DMS 273 treated with DMSO at 0.1 percent for 48 hours (cell line): ENCODE measurements at places on chromosomes 12 and 14.

GRCh38 chr14:103899316-103899715 is 28.9 kb upstream of the TDRD9 start:
- DNase-seq, result no peak

DNA sequence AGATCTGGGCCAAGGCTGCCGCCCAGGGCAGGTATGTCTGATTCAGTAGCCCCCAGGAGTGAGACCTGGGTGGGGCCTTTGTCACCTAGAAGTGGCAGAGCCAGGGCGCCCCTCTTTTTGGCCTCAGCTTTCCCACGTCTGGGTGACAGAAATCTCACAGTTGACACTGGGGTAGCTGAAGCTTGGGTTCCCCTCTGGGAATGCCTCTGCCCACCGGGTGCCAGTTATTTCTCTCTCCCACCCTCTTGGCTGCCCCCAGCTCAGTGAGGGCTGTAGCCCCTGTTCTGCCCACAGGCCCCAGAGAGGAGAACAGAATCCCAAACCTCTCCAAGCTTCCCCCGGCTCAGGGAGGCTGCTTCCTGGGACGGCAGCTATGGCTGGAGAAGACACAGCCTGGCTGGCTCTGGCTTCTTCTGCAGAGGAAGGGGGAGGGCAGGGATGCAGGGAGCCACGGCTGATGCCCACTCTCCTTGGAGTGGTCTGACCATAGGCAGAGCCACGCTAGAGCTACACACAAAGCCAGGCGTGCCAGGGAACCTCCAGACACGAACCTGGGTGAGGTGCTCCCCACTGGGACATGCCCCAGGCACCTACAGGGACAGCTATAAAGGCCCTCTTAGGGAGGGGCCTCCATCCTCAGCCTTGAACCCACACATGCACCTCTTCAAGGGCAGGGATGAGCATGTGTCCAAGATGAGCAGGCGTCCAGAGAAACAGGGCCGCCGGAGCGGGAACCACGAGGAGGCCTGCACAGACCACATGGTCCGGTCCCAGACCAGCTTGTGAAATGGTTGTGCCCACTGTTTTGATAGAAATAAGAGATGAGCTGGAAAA is 51.7 kb downstream of the BEGAIN start:
- no peak for DNase-seq

GRCh38 chr14:51008446-51008845 is 64.2 kb upstream of the PYGL start:
- DNase-seq, result no peak

DNA sequence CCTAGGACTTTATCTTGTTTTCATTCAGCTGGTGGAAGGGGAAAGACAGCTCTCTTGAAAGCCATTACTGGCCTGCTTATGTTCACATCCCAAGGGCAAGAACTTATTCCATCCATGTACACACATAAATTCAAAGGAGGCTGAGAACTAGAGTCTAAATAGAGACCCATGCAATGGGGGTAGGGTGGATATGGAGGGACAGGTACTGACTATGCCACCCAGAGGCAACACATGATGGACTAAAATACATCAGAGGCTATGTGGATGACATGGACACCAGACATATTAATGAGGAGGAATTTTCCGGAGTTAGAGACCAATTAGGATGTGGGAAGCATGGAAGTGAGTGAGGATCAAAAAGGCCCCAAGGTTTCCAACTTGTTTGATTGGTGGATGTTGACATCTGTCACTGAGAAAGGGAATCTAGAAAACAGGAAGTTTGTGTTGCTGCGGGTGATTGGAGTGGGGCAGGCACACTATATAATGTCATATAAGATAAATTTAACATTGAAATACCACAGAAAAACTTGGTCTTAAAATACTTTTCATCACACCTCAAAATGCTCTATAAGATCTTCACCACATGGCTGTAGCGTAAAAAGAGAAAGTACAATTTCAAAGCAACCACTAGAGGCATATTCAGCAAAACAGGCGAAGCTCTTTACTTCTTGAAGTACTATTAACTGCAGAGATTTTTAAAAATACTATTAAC is 130.4 kb downstream of the GRIP1 start:
- no peak for DNase-seq

- DNase-seq, result no peak
Observed at GRCh38 chr14:105818712-105819005, 292.3 kb downstream of the TMEM121 start.

GRCh38 chr12:90987101-90987500 is 17.7 kb downstream of the EPYC start:
- DNase-seq, result no peak

GRCh38 chr12:110743571-110744093 is 941 bp upstream of the PPP1CC start:
- DNase-seq, result no peak

- no peak for DNase-seq
Observed at GRCh38 chr12:54377797-54378515, 6.6 kb downstream of the ZNF385A start.
